ENCODE measurements at places on chromosomes 2 and 18. TPM values are rescaled to one million over a fixed set of nuclear protein-coding genes. Genes with fewer than 3 reads are reported as not detected.

DNA sequence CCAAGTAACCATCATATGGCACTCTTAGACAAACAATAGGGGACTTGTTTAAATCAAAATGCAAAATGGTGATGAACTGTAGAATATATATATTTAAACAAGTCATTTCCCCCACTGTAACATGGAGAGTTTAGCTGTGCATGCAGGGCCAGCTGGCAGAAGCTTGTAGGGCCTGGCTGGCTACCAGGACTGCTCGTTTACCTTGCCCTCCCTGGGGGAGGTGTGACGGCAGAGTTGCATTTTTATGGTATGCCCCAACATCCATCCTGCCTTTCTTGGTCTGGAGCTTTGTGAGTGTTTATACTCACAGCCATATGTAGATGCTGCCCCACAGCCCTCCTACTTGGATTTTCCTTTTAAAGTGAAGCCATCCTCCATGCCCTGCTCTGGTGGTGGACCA, 101.7 kb upstream of the ZFP36L2 start:
- no peak for DNase-seq

Gene TGOLN2
- total RNA-seq, result 62.9 TPM

DNA sequence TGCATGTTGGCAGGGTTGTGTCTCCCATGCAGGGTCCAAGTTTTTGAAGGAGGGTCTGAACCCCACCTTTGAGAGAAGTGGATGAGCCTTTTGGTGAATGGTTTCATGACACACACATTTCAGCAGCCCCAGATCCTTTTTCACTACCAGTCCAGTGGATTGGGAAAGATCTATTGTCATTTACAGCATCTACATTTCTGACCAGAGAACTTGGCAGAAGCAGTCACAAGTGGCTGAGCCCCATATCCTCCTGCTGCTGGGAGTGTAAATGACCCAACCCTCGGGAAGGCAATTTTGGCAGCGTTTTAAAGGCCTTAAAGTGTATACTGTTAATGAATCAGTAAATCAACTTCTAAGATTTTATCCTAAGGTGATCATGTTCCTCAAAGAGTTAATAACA, 174.1 kb upstream of the RASGRP3 start:
- no peak for DNase-seq

Gene AQP12A
- not detected for total RNA-seq

DNA sequence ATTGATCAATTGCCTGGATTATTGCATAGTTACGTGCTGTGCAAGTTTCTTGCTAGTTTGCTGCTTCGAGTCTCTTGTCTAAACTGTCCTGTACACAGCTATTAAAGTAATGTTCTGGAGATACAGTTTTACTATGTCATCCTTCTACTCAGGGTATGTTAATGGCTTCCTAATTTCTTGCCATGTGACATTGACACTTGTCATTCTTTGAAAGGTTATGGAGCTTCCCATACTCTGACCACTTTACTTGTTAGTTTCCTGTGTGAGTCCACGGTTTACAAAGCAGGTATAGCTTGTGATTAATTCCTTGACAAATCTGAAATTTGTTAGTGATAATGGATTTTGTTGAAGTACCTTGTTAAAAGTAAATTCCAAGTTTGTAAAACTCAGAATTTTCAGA, 80.5 kb downstream of the PHLPP1 start:
- no peak for DNase-seq

Gene EFR3B
- 0.09 TPM for total RNA-seq

Gene ALPP
- 0.35 TPM for total RNA-seq

DNA sequence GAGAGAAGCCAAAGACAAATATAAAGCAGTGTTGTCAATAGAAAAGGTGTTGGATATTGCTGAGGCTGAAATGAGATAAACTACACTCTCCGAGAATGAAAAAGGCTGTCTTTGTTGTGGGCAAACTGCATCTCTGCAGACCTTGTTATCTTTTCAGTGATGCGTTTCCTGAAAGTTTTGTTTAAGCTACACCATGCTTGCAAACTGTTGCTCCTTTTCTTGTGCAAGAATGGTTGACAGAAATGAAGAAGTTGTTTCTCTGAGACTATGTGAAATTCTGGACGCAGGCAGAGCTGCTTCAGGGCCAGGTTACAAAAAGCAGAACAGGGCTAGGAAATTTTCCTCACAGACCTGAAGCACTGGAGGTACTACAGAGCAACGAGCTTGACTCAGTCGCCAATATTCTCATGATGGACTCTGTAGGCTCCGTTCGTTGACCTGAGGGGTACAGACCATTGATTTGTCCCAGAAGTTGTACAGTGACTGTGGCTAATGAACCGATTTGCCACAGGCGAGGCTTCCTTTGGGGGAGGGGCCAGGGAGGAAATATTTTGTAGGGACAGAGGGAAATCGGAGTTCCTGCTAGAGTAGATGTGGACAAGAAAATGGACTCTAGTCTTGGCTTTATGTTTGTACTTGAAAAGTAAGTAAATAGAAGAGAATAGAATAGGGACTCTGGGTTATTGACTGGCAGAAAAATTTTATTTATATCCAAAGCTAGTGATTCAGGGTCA, 3.5 kb upstream of the ATL2 start:
- no peak for DNase-seq

Gene SCRN3
- 27.3 TPM for total RNA-seq

DNA sequence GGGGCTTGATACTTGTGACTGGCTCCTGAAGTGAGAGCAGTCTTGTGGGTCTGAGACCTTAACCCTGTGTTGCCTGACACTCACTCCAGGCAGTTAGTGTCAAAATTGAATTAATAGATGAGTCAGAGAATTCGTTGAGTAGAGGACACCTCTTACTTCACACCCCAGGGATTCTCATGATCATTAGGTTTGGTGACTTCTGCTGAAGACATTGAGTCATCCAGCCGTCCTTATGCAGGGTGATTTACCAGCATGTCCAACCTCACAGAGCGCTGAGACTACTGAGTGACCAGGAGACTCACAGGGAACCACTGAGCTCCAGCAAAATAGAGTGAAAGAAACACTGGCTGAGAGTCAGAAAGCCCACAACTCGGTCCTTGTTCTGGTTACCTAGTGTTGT, 36.0 kb upstream of the EVA1A start:
- DNase-seq, result no peak

Gene CROCC2
- total RNA-seq, result not detected

- DNase-seq, result no peak
Measured at GRCh38 chr2:226794196-226794661, 5.4 kb downstream of the IRS1 start.

GRCh38 chr18:34120294-34120693, 104.4 kb downstream of the NOL4 start:
- DNase-seq, result no peak

Gene AQP4
- not detected for total RNA-seq

DNA sequence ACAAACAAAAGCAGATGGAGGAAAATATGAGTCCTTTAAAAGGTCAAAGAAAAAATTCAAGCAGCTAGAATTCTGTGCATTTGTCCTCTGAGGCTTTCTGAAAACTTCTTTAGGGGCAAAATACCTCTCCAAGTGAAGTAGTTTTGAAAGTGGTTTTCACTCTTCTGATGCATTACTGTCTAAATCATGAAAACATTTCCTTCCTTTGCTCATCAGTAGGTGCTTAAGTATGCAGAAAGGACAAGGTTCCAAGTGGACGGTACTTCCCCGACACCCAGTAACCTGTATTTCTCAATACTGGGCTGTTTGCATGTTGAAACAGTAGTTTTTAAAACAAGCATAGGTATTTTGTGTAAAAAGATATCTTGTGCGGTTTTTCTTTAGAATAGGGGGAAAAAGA, 189.1 kb upstream of the ERBB4 start:
- DNase-seq, result no peak

DNA sequence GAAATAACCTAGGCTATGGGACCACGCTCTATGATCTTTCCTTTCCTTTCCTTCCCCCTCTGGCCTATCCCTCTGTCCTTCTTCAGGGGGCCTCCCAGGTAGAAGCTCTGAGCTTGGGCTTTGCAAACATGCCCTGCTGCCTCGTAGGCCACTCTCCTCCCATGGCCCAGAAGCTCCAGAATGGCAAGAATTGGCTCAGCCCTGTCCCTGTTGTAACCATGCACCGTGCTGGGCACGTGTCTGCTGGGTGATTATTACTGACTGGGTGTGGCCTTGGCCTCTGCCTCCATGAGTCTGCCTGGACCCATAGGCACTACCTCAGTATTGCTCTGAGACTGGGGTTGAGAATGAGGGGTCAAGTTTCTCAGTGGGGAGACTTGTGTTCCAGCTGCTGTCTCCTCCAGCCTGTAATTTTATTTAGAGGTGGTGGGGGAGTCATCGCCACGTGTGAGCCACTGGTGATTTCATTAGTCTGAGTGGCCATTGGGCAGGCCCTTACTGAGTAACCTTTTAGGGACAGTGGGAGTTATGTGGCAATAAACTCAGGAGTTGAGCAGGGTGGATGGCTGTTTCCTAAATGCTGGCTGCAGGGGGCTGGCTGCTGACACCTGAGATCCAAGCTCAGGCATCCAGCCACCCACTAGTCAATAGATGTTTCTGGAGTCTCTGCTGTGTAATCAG, 157.9 kb downstream of the CLIP4 start:
- peak; percentile 43 for DNase-seq

Data from MCF 10A (cell line).